Activated CD4-positive, alpha-beta T cell treated with anti-CD3 and anti-CD28 coated beads for 1 hour (primary cell): ENCODE measurements at places on chromosomes 11 and 22.

DNA sequence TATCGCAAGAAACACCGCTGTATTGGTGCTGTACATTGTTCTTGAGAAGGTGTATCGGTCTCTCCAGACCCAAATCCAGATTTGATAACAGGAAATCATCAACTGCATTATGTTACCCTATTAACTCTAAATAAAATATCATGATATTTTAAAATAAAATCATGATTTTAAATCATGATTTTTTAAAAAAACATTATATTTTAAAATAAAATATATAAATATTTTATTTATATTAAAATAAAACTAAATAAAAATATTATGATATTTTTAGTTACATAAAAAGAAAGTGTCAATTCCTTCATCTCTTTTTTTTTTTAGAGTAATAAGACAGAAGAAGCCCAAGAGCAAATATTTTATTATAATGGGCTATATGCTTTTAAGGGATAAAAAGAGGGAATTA lies 27.6 kb downstream of the RBMXL2 start:
- no peak for DNase-seq

DNA sequence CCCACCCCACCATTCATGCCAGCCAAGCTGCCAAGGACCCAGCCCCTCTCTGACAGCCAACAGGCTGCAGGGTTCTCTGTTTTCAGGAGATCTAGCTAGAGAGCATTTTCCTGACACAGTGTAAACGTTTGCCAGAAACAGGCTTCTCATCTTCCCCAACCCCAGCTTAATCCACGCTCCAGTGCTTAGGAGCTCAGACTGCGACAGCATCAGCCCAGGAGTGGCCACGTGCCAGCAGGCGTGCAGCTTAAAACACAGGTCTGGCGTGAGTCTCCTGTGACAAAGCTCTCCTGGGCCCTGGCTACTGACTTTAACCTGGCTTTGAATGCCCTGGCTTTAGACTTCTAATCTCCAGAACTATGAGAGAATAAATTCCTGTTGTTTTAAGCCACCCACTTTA lies 66.6 kb downstream of the GALNT18 start:
- DNase-seq = no peak

DNA sequence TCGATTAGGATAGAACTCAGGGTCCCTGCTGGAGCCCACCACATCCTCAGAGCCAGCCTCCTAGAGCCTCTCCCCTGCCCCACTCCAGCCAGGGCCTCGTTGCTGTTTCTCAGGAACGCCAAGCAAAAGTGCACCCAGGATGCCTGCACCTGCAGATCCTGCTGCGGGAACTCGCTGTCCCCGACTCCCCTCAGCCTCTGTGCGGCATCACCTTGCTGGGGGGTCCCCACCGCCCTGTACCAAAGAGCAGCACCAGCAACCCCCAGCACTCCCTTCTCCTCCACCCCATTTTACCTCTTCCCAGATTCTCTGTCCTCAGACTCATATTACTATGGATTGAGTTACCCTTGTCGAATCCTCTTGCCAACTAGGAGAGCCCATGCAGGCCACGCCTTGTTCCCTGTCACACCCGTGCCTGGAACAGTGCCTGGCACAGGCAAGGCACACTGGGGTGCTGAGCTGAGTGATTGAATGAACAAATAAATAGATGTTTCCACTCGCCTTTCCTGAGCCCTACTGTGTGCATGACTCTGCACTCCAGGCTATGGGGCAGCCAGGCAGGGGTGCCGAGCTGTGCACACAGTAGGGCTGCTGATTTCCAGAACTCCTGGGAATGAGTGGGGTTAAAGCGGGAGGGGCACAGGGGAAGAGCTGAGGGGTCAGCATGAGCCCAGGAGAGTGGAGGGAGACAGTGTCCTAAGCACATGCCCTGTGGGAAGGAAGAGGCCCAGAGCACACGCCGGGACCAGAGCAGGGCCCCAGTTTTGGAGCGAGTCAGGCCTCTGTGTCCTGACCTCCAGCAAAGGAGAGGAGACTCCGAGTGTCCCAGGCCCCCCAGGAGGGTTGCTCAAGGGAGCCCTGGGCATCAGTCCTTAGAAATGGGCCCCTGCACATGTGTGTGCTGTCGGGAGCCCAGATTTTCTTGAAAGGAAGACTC lies 44.3 kb downstream of the LINC01488 start:
- no peak for DNase-seq

GRCh38 chr11:5507933-5508305 lies 1.8 kb downstream of the UBQLN3 start:
- DNase-seq = no peak
